ENCODE measurements at places on chromosomes 7 and 10.
A peak's percentile ranks its signal among the peaks of the same experiment; 100 is the strongest.

GRCh38 chr7:1645071-1645409 lies 25.0 kb upstream of the ELFN1 start:
- DNase-seq, result no peak

GRCh38 chr7:129367700-129368388 lies 66.4 kb upstream of the STRIP2 start:
- peak; percentile 94 for DNase-seq

DNA sequence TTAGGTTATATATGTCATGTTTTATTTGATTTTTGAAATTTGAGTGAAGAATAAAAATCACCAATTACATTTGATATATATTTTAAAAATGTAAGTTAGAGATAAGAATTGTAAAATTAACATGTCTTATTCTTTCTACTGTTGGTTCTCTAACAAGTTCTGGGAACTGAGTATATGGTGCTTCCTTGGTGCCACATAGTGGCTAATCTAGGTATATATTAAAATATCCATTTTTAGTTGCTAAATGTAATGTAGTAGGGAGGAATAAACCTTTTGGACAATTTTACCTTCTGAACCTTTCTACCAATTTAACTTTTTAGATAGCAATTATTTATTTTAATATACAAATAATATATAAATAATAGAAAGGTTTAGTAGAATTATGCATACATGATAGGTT lies 17.5 kb downstream of the CFAP69 start:
- DNase-seq, result peak; percentile 73

- DNase-seq, result peak; percentile 61
Measured at GRCh38 chr10:80165173-80165572, 32.6 kb downstream of the PLAC9 start.

- no peak for DNase-seq
Measured at GRCh38 chr7:127485482-127485881, 93.0 kb upstream of the ZNF800 start.

GRCh38 chr10:24680647-24681524 lies 42.8 kb downstream of the ARHGAP21 start:
- DNase-seq, result peak; percentile 70

DNA sequence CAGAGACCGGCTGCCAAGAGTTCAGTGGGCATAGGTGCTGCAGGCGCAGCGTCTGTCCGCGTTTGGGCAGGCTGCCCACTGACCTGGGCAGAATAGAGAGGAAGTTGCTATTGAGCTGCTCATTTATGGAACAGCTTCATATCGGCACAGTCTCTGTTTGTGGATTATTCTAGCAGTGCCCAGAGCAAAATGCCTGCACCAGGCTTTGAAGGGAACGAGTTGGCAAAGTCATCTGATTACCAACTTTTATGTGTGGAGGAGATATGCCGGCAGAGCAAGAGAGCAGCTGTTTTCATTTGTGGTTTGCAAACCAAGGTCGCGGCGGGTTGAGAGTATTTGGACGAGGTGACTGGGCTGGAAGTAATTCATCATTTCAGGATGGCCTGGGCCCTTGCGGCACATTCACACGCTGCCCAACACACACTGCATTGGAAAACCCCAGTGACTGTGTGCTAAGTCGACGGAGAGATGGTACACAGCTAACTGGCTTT lies 228.5 kb downstream of the TCERG1L start:
- DNase-seq, result no peak

- DNase-seq, result no peak
Measured at GRCh38 chr7:55483046-55483445, 89.3 kb downstream of the VOPP1 start.

- DNase-seq, result no peak
Measured at GRCh38 chr10:130218936-130219335, 82.7 kb downstream of the GLRX3 start.

DNA sequence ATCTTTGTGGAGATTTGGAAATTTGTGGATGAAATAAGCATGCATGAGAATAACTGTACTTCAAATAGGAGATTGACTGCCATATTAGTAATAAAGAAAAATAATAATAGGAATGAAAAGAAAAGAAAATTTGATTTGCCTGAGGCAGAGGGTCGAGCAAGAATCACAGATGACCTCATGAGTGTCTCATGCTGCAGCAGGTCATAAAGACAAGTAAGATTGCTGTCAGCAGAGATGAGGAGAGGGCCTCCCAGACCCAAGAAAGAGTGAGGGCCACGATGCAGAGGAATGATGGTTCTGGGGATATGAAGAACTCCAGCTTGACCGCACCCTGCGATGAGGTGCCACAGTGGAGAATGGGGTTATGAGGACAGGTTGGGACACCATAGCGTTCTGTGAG lies 39.2 kb downstream of the TOMM7 start:
- no peak for DNase-seq

DNA sequence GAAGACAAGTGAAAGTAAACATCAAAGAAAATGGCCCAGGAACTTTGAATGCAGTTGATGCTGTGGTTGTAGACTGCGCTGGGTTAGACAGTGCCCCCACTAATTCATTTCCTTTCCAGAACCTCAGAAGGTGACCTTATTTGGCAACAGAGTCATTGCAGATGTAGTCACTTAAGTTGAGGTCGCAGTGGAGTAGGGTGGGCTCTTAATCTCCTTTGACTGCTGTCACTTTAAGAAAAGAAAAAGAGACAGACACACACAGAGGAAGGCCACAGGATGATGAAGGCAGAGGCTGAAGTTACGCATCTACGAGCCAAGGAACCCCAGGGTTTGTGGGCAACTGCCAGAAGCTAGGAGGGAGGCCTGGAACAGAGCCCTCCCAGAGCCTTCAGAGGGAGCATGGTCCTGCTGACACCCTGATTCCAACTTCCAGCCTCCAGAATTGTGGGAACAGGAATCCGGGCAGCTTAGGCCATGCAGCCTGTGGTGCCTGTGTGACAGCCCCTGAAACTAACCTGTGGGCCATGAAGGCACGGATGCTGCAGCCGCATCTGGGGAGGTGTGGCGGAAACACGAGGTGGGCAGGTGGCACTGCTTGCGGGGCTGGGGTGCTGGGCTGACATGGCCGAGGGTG lies 107.6 kb downstream of the PRKAG2 start:
- DNase-seq, result no peak

- DNase-seq, result peak; percentile 79
Measured at GRCh38 chr10:31242902-31243301, 76.1 kb upstream of the ZEB1 start.

GRCh38 chr10:31897506-31897905 lies 31.1 kb downstream of the ARHGAP12 start:
- DNase-seq, result peak; percentile 34

GRCh38 chr7:58086871-58087535 lies 637.0 kb downstream of the ZNF716 start:
- no peak for DNase-seq

DNA sequence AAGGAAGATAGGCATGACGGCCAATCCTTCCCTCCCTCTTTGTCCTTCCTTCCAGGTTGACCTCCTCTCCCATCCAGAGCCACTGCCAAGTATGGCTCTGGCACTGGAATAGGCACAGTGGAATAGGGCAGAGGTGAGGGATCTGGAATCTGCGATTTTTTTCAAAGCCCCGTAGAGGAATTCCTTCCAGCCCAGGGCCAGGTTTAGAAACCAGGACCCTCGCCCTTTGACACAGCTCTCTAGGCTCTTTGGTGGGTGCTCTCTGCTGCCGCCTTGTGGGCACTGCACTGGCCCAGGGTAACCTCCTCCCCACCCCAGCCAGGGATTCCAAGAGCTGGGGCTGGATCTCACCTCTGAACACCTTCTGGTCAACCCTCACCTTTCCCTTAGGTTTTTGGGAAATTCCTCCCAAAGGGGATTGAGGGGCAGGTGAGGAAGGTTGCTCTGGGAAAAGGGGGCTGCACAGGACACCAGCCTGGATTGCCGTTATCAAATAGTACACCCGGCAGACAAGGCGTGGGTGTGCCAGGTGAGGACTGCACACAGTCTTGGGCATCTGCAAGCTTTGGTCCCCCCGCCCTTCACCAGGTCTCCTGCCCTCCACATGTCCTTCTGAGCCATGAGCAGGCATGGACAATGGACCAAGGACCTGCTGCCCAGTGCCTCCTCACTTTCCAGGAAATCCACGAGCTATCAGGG lies 22.8 kb downstream of the C10orf105 start:
- DNase-seq, result peak; percentile 38

GRCh38 chr10:62790571-62790970 lies 13.9 kb upstream of the ADO start:
- no peak for DNase-seq

DNA sequence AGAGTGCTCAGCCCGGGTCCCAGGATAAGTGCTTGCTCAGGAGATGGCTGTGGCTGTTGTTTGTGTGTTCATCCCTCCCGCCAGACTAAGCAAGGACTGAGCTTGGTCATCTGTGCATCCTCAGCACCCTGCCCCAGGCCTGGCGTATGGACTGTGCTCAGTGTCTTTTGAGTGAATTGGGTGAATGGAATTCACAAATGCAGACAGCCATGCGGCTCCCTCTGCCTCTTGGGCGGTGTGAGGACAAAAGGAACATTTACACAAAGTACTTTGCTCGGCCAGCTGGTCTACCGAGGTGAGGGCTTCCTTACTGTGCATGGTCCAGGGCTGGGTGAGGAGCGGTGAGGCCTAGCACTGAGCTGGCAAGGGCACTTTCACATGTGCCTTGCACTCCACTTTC lies 120.2 kb downstream of the CDH23 start:
- no peak for DNase-seq

All from choroid plexus epithelial cell (primary cell).